Adrenal gland (tissue), 19 donors: ENCODE measurements at places on chromosomes 16 and 17.
A peak's percentile ranks its signal among the peaks of the same experiment; 100 is the strongest.

- H3K27ac ChIP-seq = no peak overlapping the region
- H3K27me3 ChIP-seq = no peaks in the 10 kb centered on the region
- no peak overlapping the region for H3K4me3 ChIP-seq
- DNase-seq = peak; percentile 39
- H3K4me1 ChIP-seq = peaks cover 9% of the 10 kb centered on the region
Measured at GRCh38 chr16:3959148-3959547, 78.6 kb upstream of the CREBBP start.

GRCh38 chr17:42362245-42362961, 25.8 kb downstream of the STAT3 start:
- H3K4me1 ChIP-seq = peaks cover 26% of the 10 kb centered on the region
- no peaks in the 10 kb centered on the region for H3K27me3 ChIP-seq
- no peak overlapping the region for H3K4me3 ChIP-seq
- no peak for DNase-seq
- no peaks in the 10 kb centered on the region for H3K36me3 ChIP-seq
- no peak overlapping the region for H3K27ac ChIP-seq

DNA sequence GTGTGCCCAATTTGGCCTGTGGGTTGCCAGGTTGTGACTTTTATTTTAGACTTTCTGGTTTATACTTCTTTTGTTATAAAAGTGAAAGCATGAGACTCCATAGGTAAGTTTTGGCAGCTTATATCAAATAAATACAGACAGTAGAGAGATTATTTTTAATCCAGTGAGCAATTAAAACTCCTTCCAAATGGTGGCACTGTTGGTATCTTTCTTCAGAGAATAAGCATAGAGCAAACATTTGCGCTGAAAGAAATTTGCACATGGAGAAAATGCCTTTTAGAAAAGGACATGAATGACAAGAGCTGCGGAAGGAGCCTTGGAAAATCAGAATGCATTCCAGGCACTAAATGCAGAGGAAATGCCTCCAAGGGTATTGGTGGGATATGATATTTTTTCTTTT, 46.1 kb upstream of the DNAJA2 start:
- no peak overlapping the region for H3K27ac ChIP-seq
- no peaks in the 10 kb centered on the region for H3K4me1 ChIP-seq
- no peak for DNase-seq
- H3K36me3 ChIP-seq = no peaks in the 10 kb centered on the region

- no peaks in the 10 kb centered on the region for H3K36me3 ChIP-seq
- H3K27ac ChIP-seq = no peak overlapping the region
- H3K4me1 ChIP-seq = no peaks in the 10 kb centered on the region
- H3K27me3 ChIP-seq = peaks cover 8% of the 10 kb centered on the region
Measured at GRCh38 chr16:26816885-26817571, 249.7 kb upstream of the C16orf82 start.

GRCh38 chr17:67476787-67477335, 99.8 kb downstream of the PITPNC1 start:
- no peak for DNase-seq
- H3K27me3 ChIP-seq = no peaks in the 10 kb centered on the region
- no peaks in the 10 kb centered on the region for H3K36me3 ChIP-seq
- no peak overlapping the region for H3K27ac ChIP-seq
- H3K4me3 ChIP-seq = no peak overlapping the region

DNA sequence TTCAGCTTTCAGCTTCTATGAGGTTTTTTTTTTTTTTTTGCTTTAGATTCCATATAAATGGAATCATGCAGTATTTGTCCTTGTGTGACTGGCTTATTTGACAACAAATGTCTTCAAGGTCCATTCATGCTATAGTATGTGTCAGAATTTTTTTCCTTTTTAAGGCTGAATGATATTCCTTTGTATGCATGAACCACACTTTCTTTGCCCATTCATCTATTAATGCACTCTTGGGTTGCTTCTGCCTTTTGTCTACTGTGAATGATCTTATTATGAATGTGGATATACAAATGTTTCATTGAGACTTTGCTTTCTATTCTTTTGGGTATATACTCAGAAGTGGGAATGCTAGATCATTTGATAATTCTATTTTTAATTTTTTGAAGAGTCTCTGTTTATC, 27.0 kb upstream of the LRRC75A start:
- H3K27me3 ChIP-seq = no peaks in the 10 kb centered on the region
- H3K4me3 ChIP-seq = no peak overlapping the region
- no peaks in the 10 kb centered on the region for H3K36me3 ChIP-seq
- DNase-seq = no peak
- no peak overlapping the region for H3K27ac ChIP-seq

DNA sequence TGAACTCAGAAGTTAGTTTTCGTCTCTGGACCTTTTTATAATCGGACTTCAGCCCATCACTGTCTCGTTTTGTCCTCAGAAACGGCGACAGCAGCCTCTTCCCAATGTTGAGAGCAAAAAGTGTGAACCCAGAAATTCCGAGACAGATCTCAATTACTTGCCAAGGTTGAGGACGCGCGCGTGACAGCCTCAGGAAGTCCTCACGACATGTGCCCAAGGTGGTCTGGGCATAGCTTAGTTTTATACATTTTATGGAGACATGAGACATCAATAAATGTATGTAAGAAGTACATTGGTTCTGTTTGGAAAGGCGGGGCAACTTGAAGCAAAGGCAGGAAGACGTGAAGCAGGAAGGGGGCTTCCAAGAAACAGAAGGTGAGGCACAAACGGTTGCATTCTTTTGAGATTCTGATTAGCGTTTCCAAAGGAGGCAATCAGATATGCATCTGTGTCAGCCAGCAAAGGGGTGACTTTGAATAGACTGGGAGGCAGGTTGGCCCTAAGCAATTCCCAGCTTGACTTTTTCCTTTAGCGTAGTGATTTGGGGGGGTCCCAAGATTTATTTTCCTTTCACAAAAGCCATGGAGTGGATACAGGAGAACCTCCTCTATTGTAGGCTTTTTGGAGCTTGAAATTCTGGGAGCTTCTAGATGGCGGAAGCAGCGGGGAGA, 583 bp upstream of the ZNF747 start:
- H3K4me3 ChIP-seq = peak overlapping the region; percentile 91
- DNase-seq = no peak
- peaks cover 20% of the 10 kb centered on the region for H3K4me1 ChIP-seq
- H3K27me3 ChIP-seq = no peaks in the 10 kb centered on the region

DNA sequence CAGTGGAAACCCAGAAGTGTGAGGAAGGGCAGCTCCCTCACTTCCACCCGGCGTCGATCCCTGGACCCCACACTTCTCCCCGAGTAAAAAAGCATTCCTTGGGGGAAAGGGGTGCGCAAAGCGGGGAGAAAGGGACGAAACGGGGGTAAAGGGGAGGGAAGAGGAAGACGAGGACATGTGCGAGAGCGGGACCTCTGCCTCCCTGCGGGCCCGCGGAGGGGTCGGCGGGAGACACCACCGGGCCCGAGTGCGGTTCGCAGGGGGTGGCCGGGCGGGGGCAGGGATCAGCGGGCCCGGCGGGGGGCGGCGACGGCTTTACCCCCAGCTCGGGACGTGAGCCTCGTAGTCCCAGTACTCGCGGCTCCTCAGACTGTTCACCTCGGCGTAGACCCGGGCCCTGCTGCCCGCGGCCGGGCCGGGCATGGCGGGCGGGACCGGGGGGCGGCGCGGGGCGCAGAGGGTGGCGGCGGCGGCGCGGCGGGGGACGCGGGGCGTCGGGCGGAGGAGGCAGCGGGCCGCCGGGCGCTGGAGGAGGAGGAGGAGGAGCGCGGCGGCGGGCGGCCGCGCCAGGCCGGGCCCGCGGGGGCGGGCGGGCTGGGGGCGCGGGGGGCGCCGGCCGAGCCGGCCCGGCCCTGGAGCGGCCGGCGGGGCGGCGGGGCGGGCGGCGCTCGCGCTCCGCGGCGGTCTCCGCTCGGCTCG, 443 bp downstream of the CSNK2A2 start:
- H3K27me3 ChIP-seq = no peaks in the 10 kb centered on the region
- H3K4me1 ChIP-seq = peaks cover 18% of the 10 kb centered on the region
- peaks cover 28% of the 10 kb centered on the region for H3K36me3 ChIP-seq
- no peak overlapping the region for H3K27ac ChIP-seq
- DNase-seq = peak; percentile 8
- H3K4me3 ChIP-seq = peak overlapping the region; percentile 86

DNA sequence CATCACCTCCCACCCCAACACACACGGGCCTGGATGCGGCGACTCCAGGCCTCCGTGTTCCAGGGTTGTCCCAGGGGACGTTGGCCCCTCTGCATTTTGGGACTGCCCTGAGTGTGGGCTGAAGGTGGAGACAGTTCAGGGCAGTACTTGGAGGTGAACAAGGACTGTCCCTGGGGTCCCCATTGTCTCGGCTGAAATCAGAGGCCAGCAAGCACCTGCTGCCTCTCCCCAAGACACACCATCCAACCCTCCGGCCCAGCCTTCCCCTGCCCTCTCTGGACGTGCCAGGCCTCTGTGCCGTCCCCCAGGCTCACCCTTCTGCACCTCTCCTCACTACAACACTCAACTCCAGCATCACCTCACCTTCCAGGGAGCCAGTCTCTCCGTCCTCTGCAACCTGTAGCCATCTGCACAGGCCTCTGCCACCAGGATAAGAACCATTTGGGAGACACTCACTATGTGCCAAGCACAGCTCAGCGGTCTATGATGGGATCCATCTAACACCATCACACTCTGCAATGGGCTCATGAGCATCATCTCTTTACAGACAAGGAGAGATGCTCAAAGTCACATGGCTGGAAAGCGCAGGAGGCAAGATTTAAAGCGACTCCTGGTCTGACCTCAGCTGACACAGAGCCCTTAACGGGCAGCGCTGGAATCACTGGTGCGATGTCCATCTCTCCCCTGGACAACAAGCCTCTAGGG, 104.5 kb upstream of the SEC14L1 start:
- peaks cover 18% of the 10 kb centered on the region for H3K27me3 ChIP-seq
- no peak for DNase-seq
- no peaks in the 10 kb centered on the region for H3K36me3 ChIP-seq
- no peak overlapping the region for H3K4me3 ChIP-seq
- no peaks in the 10 kb centered on the region for H3K4me1 ChIP-seq

GRCh38 chr16:14310519-14310991, 239.4 kb downstream of the MRTFB start:
- peaks cover 33% of the 10 kb centered on the region for H3K4me1 ChIP-seq
- H3K4me3 ChIP-seq = no peak overlapping the region
- DNase-seq = no peak
- peak overlapping the region; percentile 80 for H3K27ac ChIP-seq
- no peaks in the 10 kb centered on the region for H3K27me3 ChIP-seq
- H3K36me3 ChIP-seq = no peaks in the 10 kb centered on the region

GRCh38 chr17:81127526-81128177, 37.7 kb upstream of the PVALEF start:
- no peak overlapping the region for H3K4me3 ChIP-seq
- DNase-seq = no peak
- H3K27ac ChIP-seq = no peak overlapping the region
- no peaks in the 10 kb centered on the region for H3K36me3 ChIP-seq
- H3K4me1 ChIP-seq = no peaks in the 10 kb centered on the region

DNA sequence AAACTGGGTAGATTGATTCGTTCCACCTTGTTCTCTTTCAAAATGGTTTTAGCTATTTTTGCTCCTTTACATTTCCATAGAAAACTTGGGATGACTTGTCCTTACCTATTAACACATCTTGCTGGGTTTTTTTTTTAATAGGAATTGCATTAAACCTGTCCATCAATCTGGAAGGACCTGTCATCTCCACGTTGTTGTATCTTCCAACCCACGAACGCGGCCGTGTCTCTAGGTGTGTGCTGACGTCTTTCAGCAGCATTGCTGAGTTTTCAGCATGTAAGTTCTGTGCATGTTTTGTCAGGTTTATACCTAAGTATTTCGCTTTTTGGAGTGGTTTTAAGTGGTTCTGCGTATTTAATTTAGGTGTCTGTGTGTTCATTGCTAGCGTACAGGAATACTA, 60.4 kb upstream of the GNG13 start:
- no peak overlapping the region for H3K4me3 ChIP-seq
- no peaks in the 10 kb centered on the region for H3K36me3 ChIP-seq
- no peaks in the 10 kb centered on the region for H3K4me1 ChIP-seq
- no peaks in the 10 kb centered on the region for H3K27me3 ChIP-seq
- no peak overlapping the region for H3K27ac ChIP-seq

DNA sequence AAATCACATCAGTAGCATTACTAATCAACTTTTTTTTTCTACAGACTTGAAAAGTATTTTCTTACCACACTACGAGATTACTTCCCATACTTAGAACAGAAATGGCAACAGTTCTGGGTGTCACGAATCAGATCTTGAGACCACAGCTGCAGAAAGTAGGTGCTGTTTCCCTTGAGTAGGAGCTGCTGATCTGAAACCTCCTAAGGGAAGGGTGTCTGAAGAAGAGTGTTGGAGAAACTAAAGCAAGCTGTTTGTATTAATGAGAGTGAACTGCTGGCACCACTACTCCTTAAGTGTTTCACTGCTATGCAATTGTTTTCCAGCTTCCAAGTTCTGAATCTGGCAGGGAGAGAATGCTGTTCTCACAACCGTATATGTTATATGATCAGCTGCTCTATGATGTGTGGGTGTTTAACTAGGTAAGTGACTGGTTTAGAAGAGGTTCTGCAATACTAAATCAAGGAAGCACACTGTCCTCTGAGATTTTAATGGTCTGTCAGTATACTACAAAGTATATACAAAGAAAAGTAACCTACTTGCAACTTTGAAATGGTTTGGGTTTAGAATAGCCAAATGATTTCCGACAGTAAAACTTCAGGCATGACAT, 3.3 kb downstream of the ZNF652 start:
- peaks cover 6% of the 10 kb centered on the region for H3K4me1 ChIP-seq
- no peak overlapping the region for H3K4me3 ChIP-seq
- H3K36me3 ChIP-seq = no peaks in the 10 kb centered on the region

DNA sequence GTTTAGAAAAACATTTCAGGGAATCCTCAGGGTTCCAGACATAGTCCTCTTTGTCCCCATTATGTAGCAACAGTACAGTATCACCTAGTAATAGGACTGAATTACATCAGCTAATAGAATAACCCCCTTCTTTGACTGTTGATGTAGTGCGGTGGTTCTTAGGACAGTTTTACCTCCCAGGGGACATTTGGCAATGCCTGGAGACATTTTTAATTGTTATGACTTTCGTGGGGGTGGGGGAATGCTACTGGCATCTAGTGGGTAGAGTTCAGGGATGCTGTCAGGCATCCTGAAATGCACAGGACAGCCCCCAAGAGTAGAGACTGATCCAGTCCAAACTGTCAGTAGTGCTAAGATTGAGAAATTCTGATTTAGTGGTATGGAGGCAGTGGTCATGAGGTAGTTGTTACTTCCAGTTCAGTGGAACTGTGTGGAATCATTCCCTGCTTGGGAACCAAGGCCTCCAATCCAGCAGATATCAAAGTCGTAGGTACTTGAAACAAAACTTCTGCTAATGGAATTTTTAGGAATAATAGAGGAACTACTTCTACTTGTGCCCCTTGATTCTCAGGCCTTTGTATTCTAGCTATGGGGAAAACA, 20.3 kb downstream of the NF1 start:
- H3K4me1 ChIP-seq = peaks cover 6% of the 10 kb centered on the region
- no peak overlapping the region for H3K27ac ChIP-seq
- H3K27me3 ChIP-seq = no peaks in the 10 kb centered on the region
- H3K4me3 ChIP-seq = no peak overlapping the region
- H3K36me3 ChIP-seq = no peaks in the 10 kb centered on the region

DNA sequence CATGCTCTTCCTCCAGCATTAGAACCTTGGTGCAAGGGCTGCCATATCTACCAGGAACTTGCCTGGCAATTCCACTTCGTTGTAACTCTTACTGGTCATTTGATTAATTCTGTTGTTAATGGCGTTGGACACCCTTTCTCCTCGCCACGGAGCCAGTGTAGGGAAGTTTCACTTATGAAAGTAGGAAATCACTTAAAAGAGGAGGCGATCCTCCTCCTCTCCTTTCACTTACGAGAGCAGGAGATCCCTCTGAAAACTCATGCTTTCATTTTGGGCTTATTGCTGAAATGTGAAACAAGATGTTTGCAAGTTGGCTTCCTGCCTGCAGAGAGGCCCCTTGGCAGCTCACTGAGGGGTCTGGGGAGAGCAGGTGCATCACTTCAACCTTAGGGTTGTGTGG, 226.0 kb downstream of the SNX29 start:
- no peak for DNase-seq
- H3K27ac ChIP-seq = no peak overlapping the region
- H3K4me3 ChIP-seq = no peak overlapping the region
- no peaks in the 10 kb centered on the region for H3K4me1 ChIP-seq
- H3K27me3 ChIP-seq = no peaks in the 10 kb centered on the region
